ENCODE measurements at places on chromosomes 2 and 18.

GRCh38 chr2:30985493-30986230 is 152.6 kb downstream of the GALNT14 start:
- DNase-seq, result no peak

GRCh38 chr2:72984172-72984671 is 66.9 kb downstream of the EMX1 start:
- no peak for DNase-seq

GRCh38 chr2:205769495-205769850 is 87.2 kb downstream of the NRP2 start:
- no peak for DNase-seq

GRCh38 chr18:45553723-45554388 is 61.4 kb upstream of the SLC14A2 start:
- no peak for DNase-seq

DNA sequence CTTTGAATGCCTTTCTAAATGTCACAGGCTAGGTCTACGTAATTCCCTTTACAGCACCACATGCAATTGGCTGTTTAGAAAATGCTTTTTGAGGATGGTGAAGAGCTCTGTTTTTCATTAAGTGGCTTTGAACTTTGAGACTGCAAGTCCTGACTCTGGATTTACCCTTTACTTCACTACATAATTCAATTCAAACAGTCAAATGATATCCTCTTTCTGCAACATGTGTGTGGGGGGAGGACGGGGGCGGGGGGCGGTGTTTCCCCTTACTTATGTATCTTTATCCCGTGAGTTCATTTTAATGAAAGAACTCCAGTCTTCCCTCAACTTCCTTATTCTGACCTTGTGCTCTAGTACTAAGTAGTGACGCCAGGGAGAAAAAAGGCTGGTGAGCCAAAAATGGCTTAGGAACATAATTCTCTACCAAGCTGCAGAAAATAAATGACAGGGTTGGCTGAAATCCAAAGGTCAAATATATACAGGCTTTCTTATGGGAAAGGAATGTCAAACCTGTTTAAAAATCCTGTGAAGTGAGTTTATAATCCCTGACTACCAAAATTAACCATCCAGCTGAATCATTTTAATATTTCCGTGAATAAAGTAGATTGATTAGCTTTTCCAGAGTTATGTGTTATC is 119.6 kb downstream of the SLC8A1 start:
- no peak for DNase-seq

DNA sequence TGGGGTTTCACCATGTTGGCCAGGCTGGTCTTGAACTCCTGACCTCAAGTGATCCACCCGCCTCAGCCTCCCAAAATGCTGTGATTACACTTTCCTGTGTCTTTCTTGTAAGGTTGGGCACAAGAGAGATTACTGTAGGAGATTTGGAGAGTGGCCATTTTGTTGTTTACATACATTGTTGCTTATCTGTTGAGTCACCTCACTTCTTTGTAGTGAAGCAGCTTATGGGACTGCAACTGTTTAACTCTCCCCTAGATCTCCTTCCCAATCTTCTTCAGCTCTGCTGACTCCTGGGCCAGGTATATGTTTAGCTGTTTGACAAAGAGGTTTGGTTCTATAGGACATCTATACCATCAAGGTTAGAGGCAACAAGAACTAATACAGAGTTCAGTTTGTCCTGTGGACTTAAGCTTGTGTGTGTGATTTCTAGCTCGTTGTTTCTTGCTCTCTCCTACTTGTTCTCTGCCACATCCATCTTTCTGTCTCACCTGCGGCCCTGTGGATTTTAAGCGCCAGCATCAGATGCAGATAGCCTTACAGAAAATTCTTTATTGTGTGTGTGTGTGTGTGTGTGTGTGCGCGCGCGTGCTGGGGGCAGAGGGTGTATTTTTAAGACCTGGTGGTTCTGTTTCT is 95.4 kb downstream of the HAUS1 start:
- DNase-seq, result no peak

DNA sequence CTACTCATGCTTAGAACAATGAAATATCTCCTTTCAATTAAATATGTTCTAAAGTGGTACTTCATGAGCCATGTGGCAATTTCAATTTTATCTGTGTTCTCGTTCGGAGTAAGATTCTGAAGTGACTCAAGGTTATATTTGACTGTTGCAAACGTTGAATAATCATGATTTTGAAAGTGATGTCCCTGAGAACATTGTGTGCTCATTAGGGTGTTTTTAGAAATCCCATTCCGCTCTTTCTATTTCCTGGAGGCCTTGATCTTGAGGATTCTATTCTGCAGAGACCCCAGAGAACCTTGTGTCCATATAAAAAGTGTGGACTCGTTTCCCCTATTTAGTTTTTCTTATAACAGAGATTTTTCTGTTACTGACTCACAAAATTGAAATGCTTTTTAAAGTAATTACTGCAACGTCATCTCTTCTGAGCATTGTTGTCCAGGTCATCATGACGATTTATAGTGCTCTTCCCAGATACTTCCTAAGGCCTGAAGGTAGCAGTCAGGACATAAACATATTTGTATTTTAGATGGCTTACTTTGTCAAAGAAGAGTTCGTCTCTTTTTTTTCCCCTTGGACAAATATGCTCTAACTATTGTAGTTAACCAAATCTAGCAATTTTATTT is 27.2 kb downstream of the IL1R2 start:
- DNase-seq, result no peak

GRCh38 chr2:101003278-101003775 is 1.2 kb downstream of the RPL31 start:
- DNase-seq, result no peak

GRCh38 chr18:66168685-66169235 is 417.9 kb downstream of the CDH7 start:
- no peak for DNase-seq

DNA sequence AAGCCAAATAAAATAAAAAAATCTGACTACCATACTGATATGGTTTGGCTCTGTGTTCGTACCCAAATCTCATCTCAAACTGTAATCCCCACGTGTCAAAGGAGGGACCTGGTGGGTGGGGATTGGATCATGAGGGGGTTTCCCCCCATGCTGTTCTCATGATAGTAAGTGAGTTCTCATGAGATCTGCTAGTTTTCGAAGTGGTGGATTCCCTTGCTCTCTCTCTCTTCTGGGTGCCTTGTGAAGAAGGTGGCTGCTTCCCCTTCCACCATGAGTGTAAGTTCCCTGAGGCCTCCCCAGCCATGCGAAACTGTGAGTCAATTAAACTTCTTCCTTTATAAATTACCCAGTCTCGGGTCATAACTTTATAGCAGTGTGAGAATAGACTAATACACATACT is 123.8 kb upstream of the WDSUB1 start:
- DNase-seq, result no peak

DNA sequence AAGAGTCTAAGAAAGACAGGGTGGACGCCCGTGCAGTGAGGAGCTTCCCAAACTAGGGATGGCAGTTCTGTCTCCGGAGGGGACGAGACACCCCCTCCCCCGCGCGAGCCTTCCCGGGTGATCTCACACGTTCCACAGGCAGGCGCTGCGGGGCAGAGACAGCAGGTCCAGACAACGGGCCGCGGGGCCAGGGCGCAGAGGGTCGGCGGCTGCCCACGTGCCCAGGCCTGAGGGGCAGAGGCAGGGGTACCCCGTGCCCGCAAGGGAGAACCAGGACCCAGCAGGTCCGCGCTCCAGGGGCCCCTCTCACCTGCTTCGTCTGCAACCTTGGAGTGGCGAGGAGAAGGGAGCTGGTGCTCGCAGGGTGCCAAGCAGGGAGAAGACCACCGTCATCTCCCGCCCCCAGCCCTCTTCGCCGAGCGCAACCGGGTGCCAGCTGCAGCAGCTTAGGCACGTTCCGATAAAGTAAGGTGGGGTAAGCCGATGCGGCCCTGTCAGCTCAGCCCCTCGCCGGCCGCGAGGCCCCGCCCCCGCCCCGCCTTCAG is at the start of gene GPR155:
Gene GPR155, minus strand, starts transcription at position 467 of the 545 bp plus-strand sequence. CDS start 5,073 bp downstream, outside the sequence.
- no peak for DNase-seq

DNA sequence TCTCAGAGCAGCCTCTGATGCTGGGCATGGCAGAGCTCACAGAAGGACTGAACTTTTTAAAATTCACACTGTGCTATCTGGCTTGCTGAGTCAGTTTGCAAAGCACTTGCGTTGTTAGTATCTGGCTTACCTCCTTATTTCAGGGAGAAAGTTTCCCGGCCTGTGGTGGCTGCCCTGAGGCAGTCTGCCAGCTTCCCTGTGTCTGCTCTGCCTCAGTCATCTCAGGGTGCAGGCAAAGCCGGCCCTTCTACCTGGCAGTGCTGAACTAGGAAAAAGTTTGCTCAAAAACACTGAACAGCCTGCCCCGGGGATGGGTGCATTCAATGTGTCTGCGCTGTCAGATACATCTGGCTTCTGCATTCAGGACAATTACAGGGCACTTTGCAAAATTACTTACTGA is 90.2 kb upstream of the UXS1 start:
- DNase-seq, result no peak

Measured in activated CD8-positive, alpha-beta memory T cell treated with anti-CD3 and anti-CD28 coated beads, Interleukin-2, amount 50 U/mL, for 4 hours (primary cell).